Aorta (tissue), 5 donors: ENCODE measurements at places on chromosomes 3 and 15.

DNA sequence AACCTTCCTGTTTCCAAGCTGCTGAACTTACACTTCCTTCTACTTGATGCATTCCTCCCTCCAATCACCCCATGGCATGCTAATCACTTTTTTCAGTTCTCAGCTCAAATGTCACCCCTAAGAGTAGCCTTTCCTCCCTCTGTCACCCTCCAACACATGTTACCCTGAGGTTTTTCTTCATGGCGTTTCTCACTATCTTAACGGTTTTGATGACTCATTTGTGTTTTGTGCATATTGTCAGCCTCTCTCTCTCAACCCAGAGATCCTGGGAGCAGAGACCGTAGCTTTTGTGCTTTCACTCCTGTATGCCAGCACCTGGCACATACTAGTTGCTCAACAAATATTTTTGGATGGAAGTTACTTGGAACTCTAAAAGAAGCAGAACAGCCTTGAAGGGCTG lies 24.5 kb downstream of the LRRC3B start:
- H3K27ac ChIP-seq: no peak overlapping the region
- no peak overlapping the region for H3K4me3 ChIP-seq
- no peak for DNase-seq
- H3K27me3 ChIP-seq: no peaks in the 10 kb centered on the region
- H3K4me1 ChIP-seq: no peaks in the 10 kb centered on the region

- DNase-seq: no peak
- H3K27ac ChIP-seq: no peak overlapping the region
- peaks cover 3% of the 10 kb centered on the region for H3K4me1 ChIP-seq
- no peak overlapping the region for H3K4me3 ChIP-seq
- no peaks in the 10 kb centered on the region for H3K36me3 ChIP-seq
These were observed 9.6 kb upstream of the ANXA2 start for GRCh38 chr15:60407415-60407805.

DNA sequence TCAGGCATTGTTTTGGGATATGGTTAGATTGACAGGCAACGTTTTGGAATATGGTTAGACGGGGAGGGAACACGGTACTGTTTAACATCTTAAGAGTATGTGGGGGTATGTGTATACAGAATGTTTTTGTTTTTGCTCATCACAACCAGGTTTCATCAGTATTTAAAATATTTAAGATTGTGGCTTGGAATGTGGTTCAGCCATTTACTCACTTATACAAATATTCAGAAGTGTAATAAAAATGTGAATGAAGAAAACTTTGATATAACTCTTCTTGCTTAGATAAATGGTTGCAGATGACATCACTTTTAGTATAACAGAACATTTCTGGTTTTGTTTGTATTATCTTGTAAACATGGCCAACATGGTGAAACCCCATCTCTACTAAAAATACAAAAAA lies 3.9 kb upstream of the PAK2 start:
- no peaks in the 10 kb centered on the region for H3K4me1 ChIP-seq
- H3K27me3 ChIP-seq: no peaks in the 10 kb centered on the region
- DNase-seq: no peak
- no peak overlapping the region for H3K4me3 ChIP-seq
- no peak overlapping the region for H3K27ac ChIP-seq

DNA sequence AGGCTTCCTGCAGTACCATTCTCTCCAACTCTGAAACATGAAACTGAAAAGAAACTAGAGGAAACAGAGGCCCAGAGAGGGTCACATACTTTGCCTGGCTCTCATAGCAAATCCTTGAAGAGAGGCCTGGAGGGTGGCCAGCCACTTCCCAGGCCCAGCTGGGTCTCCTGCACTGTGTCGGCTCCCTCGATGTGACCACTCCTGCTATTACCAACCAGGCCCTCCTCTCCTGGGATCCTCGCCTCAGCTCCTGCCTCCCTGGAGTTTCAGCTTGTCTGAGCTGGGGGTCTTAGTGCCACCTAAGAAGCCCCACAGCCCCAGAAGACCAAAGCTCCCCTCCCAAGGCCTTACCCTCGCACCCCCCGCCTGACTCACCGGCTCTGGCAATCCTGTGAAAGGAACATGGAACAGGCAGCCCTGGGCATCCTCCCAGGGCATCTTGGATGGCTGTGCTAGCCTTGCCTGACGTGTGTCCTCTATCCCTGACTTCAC lies 4.6 kb downstream of the LOXL1 start:
- H3K4me3 ChIP-seq: no peak overlapping the region
- H3K27ac ChIP-seq: peak overlapping the region; percentile 93
- no peaks in the 10 kb centered on the region for H3K27me3 ChIP-seq
- H3K36me3 ChIP-seq: no peaks in the 10 kb centered on the region
- DNase-seq: peak; percentile 96

DNA sequence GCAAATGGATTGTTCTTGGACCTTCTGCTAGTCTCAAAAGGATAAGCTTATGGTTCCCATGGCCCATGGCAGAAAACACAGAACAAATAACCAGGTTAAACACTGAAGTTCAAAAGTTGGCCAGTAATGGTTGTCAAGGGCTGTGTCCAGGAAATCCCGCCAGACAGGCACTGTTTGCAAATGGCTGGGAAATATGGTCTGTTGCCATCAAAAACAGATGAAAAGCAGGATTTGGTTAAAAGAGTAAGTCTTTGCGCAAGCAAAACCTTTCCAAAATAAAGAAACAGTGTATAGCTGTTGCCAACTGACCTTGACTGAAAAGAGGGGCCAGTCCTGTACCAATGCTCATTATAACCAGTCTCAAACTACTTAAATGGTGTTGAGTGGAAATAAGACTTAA lies 58.6 kb downstream of the WWTR1 start:
- peak overlapping the region; percentile 82 for H3K27ac ChIP-seq
- H3K4me3 ChIP-seq: no peak overlapping the region
- no peaks in the 10 kb centered on the region for H3K36me3 ChIP-seq
- DNase-seq: peak; percentile 80
- no peaks in the 10 kb centered on the region for H3K27me3 ChIP-seq
- H3K4me1 ChIP-seq: peaks cover 5% of the 10 kb centered on the region
